ENCODE measurements at places on chromosomes 7 and 10.

DNA sequence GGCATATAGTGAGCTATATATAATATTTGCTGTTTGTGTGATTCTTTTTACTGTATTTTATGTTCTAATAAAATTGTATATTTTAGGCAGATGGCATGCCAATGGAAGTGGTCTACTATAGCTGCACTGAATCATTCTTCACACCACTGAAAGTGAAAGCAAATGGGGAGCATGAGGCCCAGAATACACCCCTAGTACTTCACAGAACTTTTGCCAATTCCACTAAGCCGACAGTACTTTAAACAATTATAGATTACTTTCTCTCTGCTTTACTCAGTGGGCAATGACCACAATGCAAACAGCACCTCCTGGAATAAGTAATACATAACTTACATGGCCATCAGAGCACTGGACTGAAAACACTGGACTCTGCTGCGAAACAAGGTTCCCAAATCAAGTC is 70.2 kb downstream of the ANKRD26 start:
- no peak for DNase-seq

DNA sequence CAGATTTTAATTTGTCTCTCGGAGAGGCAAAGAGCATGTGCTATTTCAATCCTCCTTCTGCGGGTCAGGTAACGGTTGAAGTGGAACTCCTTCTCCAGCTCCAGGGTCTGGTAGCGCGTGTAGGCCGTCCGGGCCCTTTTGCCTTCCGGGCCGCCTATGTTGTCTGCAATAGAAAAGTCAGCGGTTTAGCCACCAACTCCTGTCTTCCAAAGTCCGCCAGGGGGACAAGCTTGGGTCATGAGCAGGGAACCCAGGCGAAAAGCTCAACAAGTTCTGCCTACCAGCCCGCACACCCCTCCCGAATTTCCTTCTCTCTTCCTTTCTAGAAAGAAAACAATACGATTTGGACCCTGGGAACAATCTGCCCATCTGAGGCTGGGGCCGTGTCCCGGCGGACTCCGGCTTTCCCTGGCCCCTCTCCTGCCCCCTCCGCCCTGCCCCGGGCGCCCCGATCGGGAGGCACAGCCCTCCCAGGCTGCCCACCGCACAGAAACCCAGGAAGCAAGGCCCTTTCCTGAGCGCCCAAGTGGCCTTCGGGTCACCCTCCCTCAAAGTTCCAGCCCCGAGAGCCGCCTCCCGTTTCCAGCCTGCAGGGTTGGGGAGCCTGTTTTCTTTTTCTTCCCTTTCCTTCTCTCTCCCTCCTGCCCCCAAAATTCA is 1.4 kb downstream of the HOXA5 start:
- DNase-seq: no peak

- no peak for DNase-seq
Measured at GRCh38 chr7:148394582-148394981, 196.0 kb upstream of the C7orf33 start.

GRCh38 chr10:58518775-58519174 is 6.1 kb downstream of the BICC1 start:
- DNase-seq: no peak
